SHP77 (cell line): ENCODE measurements at places on chromosomes 6 and 20.

DNA sequence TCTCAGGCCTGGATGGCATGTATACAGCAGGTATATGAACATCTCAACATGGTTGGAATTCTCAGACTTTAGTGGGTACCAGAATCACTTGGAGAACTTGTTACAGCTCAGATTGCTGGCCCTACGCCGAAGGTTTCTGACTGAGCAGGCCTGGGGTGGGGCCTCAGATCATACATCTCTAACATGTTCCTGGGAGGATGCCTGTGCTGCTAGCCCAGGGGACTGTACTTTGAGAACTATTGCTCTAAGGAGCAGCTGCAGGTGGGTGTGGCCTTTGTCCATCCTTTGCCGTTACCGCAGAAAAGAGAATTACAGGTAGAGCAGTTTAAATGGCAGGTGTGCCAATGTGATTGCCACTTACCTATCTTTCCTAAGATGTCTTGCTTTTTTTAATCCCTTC, 310.5 kb upstream of the JAG1 start:
- no peak for DNase-seq

GRCh38 chr6:146914489-146915483, 289.4 kb upstream of the STXBP5 start:
- peak; percentile 29 for DNase-seq

GRCh38 chr6:133159255-133159795, 81.8 kb upstream of the EYA4 start:
- DNase-seq = no peak

- peak; percentile 25 for DNase-seq
Observed at GRCh38 chr6:75296811-75297779, 12.5 kb upstream of the TMEM30A start.

DNA sequence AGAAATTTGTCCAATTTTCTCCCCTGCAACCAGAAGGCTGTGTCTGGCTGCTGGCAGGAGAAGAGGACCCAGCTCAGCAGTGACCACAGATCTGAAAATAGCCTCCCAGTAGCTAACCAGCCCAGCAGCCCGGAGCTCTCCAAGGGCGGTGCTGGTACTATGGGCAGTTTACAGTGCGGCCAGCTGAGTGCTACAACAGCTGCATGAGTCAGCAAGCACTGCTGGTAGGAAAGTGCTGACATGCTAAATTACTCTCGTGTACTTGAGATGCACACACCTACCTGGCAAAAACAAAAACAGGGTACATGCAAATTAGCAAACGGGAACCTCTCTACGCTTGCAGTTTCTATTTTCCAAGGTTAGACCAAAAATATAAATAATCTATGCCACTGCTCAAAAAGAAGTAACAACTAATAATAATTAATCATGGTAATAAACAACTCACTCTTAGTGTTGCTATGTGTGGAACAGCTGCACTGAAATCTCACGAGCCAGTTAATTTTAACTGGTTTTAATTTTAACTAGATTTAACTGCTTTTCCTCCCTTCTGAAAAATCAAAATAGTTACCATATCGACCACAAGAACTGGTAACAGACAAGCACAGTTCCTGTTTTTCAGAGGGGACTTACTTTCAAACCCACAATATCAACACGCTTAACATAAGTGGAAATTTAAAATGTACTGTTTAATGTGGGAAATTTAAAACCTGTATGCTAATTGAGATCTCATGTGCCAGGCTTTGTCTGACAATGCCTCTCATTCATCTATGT, 10.8 kb downstream of the BACH2 start:
- DNase-seq = peak; percentile 88

DNA sequence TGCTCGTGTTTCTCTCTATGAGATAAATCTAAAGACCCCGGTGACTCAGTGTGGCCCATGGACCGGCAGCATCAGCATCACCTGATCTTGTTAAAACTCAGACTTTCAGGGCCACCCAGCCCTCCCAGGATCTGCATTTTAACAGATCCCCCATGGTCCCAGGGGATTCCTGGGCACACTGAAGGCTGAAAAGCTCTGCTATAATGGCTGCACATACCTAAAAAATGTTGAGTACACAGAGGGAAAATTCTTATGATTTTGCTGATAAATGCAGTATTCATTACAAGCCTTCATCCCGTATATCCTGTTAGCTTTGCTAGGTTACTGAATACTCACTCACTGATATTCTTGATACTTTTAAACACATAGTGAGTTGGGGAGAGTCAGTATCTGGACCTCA, 200.5 kb downstream of the MYLK4 start:
- DNase-seq = no peak

- no peak for DNase-seq
Observed at GRCh38 chr6:150050846-150051245, 18.1 kb downstream of the ULBP3 start.

DNA sequence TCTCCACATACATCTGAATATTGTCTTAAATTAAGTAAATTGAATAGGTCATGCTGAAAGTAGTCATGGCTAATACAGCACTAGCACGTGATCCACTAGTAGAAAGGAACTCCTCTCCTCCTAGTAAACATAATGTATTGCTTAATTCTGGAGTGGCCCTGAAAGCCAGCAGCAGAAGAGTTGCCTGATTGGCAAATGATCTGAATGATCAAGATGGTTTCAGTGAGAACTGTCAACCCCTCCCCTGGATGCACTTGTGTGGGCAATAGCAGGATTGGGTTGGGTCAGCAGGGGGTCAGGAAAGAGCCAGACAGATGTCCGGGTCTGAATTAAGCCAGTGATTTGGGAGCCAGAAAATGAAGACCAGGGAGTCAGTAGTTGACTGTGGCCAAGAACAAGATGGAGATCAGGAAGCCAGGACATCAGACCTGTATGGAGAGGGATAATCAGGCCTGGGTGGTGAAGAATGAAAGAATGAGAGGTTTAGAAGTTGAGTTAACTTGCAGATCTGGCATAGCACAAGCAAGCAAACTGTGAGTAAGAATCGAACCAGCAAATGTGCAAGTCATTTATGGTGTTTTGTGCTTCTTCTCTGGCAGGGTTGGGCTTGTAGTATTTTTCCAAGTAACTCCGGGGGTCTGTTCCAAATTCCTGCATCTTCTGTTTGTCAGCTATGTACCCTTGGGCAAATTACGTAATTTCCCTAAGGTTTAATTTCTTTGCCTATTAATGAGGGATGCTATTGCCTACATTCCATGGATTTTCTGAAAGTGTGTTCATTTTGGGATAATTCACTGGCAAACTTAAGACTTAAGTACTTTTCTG, 304.9 kb downstream of the CD109 start:
- no peak for DNase-seq

DNA sequence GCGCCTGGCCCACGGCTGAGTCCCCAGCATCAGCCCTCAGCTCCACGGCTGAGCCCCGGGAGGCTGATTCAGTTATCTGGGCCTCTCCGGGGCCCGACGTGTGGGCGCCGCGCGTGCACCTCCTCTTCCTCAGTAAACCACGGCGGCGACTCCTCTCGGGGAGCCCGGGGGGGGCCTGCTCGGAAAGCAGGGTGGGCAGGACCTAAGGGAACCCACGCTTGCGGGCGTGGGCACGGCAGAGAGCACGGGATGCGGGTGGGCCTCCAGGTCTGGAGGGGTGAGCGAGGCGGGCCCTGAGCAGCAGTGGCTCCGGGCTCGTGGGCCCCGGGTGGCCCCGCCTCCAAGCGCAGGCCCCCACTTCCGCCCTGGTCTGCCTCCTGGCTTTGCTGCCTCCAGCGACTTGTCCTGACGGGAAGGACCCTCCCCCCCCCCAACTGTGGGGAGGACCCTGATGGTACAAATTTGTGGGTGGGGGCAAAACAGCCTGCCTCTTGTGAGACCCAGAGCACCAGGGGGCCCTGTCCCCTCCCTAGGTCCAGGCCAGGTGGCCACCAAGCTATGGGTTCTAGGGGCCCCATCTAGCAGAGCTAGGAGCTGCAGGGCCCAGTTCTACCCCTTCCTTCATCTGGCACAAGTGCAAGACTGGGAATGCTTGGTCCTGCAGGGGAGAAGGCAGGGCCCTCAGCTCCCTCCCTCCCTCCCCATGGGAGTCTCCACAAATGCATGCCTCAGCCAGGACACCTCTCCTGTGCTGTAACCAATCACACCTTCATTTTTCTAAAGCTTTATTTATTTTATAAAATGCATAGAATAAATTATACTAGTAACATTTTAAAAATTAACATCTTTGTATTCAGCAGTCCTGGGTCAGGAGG, 16.9 kb downstream of the UCKL1 start:
- DNase-seq = no peak

GRCh38 chr6:136846046-136846445, 23.7 kb downstream of the PEX7 start:
- peak; percentile 37 for DNase-seq

DNA sequence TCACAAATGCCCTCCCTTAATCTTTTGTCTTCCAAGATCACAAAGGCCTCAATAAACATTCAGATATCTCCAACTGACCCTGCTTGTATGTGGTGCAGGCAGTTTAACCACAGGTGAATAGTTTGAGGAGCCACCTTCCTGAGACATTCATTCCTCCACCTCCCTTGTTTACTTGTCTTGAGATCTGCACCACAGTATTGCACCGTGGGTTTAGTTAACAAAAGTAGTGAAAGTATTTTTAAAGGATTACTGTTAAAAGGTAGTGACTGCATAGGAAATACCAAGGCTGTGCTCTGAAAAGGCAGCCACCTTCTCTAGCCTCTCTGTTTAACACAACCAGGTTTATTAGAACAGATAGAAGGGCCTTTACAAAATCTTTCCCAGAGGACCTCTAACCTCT, 46.5 kb downstream of the SESN1 start:
- no peak for DNase-seq

DNA sequence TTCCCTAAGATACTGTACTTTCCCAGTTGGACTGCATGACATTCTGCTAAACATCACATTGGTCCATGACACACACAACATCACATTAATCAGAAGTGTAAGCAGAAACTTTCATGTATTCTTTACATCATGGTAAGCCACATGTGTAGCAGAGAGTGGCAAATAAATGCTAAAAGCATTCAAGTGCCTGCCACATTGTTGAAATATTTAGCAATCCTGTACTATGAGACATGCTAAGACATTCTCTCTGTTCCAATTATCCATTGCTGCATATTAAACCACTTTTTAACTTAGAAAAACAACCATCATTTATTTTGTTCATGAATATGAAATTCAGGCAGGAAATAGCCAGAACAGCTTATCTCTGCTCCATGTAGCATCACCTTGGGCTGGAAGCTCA, 207.7 kb upstream of the GJE1 start:
- DNase-seq = no peak

DNA sequence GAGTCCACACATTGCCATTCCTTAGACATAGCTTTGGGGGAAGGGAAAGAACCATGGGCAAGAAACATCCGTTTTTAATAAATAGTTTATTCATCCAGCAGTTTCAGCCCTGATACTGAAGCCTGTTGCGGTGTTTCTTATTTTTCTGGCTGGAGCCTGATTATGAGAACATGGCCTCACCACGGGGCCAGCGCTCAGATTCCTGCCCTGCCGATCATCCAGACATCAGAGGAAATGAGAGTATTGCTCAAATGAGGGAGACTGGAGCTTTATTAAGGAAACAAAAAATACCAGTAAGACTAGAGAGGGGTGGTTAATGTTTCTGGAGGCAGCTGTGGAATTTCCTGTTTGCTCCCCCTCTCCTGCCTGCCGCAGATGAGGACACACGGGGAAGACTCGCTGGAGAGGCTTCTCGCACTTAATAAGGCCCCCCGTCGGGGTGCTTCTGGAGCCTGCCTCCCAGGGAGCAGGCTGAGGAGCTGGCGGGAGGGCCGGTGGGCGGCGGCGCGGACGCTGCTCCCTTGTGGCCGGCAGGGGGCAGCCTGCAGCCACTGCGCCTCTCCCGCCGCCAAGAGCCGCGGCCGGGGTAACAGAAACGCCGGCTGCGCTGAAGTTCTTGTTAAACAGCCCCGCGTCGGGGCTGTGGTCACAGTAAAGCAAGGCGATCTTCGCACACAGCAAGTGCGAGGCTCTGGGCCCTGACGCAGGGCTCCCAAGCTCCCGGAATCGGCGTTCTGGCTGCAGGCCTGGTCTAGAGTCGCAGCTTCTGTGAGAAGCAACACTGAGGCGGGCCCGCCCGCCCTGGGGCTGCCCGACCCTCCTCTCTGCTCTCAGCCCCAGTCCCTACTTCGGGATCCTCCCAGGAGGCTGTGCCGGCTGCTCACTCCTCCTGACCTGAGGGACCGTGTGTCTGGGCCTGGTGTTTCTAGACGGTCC, 17.5 kb downstream of the LEMD2 start:
- DNase-seq = peak; percentile 56

DNA sequence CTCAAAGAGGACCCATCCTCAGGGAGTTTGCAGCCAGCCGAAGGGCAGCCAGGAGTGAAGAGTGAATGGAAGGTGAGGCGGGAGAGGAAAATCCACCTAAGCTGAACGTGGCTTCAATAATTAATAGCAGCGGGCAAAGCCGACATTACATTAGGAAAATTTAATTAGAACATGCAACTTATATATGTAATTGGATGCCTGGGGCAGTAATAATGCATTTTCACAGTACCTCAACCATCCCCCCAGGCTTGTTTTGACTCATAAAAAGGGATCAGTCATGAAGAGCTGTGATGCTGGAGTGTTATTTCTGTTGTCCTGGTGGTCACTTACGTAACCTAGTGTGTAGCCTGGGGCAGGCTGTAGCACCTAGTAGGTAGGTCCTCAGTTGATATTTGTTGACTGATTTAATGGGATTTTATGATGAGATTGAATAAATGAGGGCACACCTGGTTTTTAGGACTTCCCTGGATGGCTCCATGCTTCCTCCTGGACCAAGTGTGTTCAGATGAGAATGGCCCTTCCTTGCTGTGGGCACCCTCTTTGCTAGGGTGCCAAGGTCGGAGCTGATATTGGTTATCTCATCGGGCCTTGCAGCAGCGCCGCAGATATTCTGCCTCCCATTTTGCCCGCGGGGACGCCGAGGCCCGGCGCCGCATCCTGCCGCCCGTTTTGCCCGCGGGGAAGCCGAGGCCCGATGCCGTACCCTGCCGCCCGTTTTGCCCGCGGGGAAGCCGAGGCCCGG, 128.8 kb downstream of the CDH26 start:
- no peak for DNase-seq

GRCh38 chr6:157708933-157709332, 114.1 kb upstream of the SNX9 start:
- no peak for DNase-seq

- no peak for DNase-seq
Observed at GRCh38 chr6:8736156-8736895, 301.0 kb upstream of the SLC35B3 start.

GRCh38 chr20:19589787-19590362, 168.2 kb upstream of the RIN2 start:
- no peak for DNase-seq

GRCh38 chr6:159398633-159399032, 229.4 kb downstream of the FNDC1 start:
- DNase-seq = no peak

GRCh38 chr6:39296745-39297640, 17.2 kb downstream of the KCNK17 start:
- no peak for DNase-seq

GRCh38 chr6:136129365-136129764, 120.7 kb downstream of the MTFR2 start:
- DNase-seq = no peak

DNA sequence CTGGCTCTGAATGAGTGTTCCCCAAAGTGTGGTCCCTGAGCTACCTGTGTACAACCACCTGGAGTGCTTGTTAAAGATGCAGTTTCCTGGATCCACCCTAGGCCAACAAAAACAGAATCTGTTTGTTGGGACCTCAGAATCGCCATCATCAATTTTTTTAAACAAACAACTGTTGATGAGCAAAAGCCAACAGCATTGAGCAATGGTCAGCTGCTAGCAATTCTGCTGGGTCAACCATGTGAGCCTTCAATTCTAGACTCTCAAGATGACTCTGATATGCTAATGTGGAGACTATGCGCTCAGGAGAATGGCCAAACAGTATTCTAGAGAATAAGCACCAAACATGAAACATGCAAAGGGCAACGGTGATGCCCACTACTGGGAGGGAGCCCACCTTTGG, 64.4 kb upstream of the IYD start:
- no peak for DNase-seq
